Mucosa of descending colon (tissue), 3 donors: ENCODE measurements at places on chromosomes 6 and 20. TPM values are rescaled to one million over a fixed set of nuclear protein-coding genes. Genes with fewer than 3 reads are reported as not detected.

Gene KCNS1
- 0.17 TPM for total RNA-seq

Gene STX11
- total RNA-seq: 2.7 TPM

Gene SMLR1
- total RNA-seq: not detected

Gene DSE
- total RNA-seq: 6.3 TPM

Gene BMP6
- total RNA-seq: 0.55 TPM

Gene FAM209B
- not detected for total RNA-seq

Gene FILIP1
- 1.0 TPM for total RNA-seq

Gene SLC16A10
- total RNA-seq: 6.0 TPM

Gene HUS1B
- total RNA-seq: 1.3 TPM

Gene PKIB
- 75.1 TPM for total RNA-seq

Gene EEF1A2
- total RNA-seq: 15.0 TPM

Gene C20orf144
- 0.24 TPM for total RNA-seq

Gene TRIM31
- 202 TPM for total RNA-seq

Gene MLIP
- 1.9 TPM for total RNA-seq

Gene TGM2
- total RNA-seq: 14.9 TPM

Gene SLC23A2
- total RNA-seq: 9.4 TPM

Gene RIN2
- 73.1 TPM for total RNA-seq

Gene RIPPLY2
- total RNA-seq: 1.3 TPM

Gene SCRT2
- not detected for total RNA-seq

Gene OPRL1
- total RNA-seq: 0.76 TPM

Gene PAX1
- not detected for total RNA-seq

Gene SLC35A1
- total RNA-seq: 27.5 TPM

Gene ISM1
- 0.72 TPM for total RNA-seq

Gene OCSTAMP
- not detected for total RNA-seq

Gene SLC52A3
- total RNA-seq: 12.0 TPM

Gene HLA-DOB
- not detected for total RNA-seq

Gene RNF182
- 0.09 TPM for total RNA-seq

Gene TRIM26
- total RNA-seq: 52.6 TPM

Gene BHLHE23
- total RNA-seq: not detected

Gene FABP7
- not detected for total RNA-seq

Gene ACSS1
- 36.9 TPM for total RNA-seq

Gene PDE10A
- 1.7 TPM for total RNA-seq

Gene GSTA1
- 0.89 TPM for total RNA-seq

Gene RAB32
- total RNA-seq: 39.9 TPM

Gene ADGRF4
- total RNA-seq: 2.6 TPM

Gene HLA-DRB5
- total RNA-seq: 50.3 TPM

Gene DACT2
- total RNA-seq: 3.4 TPM

Gene FRK
- total RNA-seq: 23.2 TPM

Gene PACSIN1
- total RNA-seq: 1.9 TPM

Gene NRN1
- total RNA-seq: 10.6 TPM

Gene TMEM200A
- total RNA-seq: 60.4 TPM

Gene MAK
- not detected for total RNA-seq

Gene ESR1
- total RNA-seq: 0.82 TPM

Gene MAS1
- not detected for total RNA-seq

Gene POU5F1
- 2.1 TPM for total RNA-seq

Gene DEK
- 75.6 TPM for total RNA-seq

Gene CYP39A1
- total RNA-seq: 4.5 TPM

Gene PRSS16
- 13.0 TPM for total RNA-seq
